ENCODE measurements at places on chromosomes 4 and X. TPM values are rescaled to one million over a fixed set of nuclear protein-coding genes. Genes with fewer than 3 reads are reported as not detected.

SORCS2 gene
- total RNA-seq = 2.8 TPM

ATRX gene
- 105 TPM for total RNA-seq

PPEF1 gene
- 0.29 TPM for total RNA-seq

PITX2 gene
- total RNA-seq = not detected

CFAP47 gene
- total RNA-seq = 0.96 TPM

RPGR gene
- 31.4 TPM for total RNA-seq

NDST3 gene
- not detected for total RNA-seq

RGN gene
- 7.0 TPM for total RNA-seq

ZNF141 gene
- 38.7 TPM for total RNA-seq

CXCL3 gene
- total RNA-seq = not detected

S100G gene
- not detected for total RNA-seq

USP27X gene
- total RNA-seq = 2.4 TPM

RASL11B gene
- total RNA-seq = 14.5 TPM

DDX53 gene
- not detected for total RNA-seq

CT47B1 gene
- not detected for total RNA-seq

CORIN gene
- 25.0 TPM for total RNA-seq

SLC26A1 gene
- total RNA-seq = 0.18 TPM
